ENCODE measurements at places on chromosomes 12 and 14. TPM values are rescaled to one million over a fixed set of nuclear protein-coding genes. Genes with fewer than 3 reads are reported as not detected.

- no peak for DNase-seq
Observed at GRCh38 chr14:92160619-92161018, 38.9 kb downstream of the CPSF2 start.

- DNase-seq, result no peak
Observed at GRCh38 chr12:127041985-127042625, 1224.9 kb upstream of the TMEM132C start.

DNA sequence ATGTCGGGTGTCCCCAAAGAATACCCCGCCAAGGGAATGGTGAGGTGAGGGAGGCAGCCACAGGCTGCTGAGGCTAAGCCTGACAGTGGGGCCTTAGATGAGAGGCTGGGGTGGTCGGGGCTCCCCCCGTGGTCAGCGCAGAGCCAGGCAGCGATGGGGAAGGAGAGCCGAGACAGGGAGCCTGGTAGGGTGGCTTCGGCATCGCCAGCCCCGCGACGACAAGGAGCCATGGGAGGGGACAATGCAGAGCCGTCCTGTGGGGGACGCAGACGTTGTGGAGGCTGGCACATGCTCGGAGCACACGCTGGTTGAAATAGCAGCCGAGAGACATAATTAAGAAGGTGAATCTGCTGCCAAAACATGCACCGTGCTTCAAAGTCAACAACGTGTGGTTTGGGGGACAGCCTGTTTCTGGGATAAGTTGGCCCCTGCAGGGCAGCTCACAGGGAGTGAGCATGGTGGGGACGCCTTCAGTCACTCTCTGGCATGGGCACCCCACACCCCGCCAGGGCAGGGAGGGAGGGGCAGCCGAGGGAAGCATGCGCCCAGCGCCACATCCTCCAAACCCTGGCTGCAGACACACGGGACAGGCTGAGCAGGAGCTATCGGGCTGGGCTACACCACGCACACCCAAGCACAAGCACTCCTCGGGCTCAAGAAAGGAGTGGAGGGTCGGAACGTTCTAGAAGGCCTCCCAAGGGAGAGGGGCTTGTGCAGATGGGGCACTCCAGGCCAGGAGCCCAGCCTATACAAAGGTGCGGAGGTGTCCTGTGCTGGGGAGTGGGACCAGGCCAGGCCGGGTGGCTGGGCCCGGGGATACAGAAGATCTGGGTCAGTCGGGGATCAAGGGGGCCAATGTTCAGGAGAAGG is 66.6 kb upstream of the C14orf180 start:
- no peak for DNase-seq

DNA sequence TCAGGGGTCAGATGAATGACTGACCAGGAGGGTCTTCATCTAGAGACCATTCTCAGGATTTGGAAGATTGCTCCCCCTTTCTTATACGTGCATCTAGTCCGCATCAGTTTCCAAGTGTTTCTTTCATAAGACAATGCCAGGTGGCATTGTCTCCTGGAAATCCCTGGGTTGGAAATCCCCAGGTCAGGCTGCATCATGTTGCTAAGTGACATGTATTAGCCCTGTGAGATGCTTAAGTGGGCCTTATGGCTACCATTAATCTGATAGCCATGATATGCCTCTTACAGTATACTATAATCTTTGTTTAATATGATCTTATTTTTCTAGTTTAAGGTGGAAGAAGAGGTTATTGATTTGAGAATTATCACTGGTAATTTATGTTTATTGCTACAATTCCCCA is 92.8 kb downstream of the DIO3 start:
- no peak for DNase-seq

GRCh38 chr14:92190768-92191167 is 69.0 kb downstream of the CPSF2 start:
- no peak for DNase-seq

DNA sequence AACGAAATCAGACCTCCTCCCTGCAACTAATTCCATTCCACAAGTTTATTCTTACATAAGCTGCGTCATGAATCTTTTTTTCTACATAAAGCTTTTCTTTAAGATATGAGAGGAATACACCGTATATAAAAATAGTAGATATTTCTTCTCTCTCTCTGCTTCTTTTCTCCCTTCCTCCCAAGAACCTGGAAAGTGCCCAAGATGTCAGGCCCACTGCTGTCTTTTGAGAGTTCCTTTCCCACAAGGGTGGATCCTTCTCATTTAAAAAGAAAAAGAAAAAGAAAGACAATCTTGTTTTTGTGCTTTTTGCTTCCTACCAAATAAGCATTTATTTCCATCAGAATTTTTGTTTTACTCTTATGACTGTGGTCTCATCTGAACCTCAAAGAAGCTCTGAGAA is 11.0 kb downstream of the TESPA1 start:
- no peak for DNase-seq

DNA sequence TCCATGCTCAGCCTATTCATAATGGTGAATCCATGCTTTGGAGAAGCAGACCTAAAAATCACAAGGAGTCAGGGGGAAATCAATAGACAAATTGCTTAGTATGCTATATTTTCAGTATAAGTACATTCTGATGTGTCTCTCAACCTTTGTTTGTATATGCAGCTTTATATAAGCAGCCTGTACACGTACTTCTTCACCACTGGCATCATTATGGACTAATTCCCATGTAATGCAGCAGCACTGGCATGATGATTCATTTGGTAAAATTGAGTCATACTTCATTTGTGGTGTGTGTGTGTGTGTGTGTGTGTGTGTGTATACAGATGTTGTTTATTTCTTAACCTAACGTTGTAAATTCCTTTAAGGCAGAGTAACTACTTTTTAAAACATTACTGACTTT is 10.9 kb downstream of the DCP1B start:
- DNase-seq, result peak; percentile 70

The SYCP3 gene
- not detected for total RNA-seq

The TAS2R13 gene
- 0.39 TPM for total RNA-seq

All from Panc1 (cell line).